ENCODE measurements at places on chromosomes 4 and X.
A peak's percentile ranks its signal among the peaks of the same experiment; 100 is the strongest.

DNA sequence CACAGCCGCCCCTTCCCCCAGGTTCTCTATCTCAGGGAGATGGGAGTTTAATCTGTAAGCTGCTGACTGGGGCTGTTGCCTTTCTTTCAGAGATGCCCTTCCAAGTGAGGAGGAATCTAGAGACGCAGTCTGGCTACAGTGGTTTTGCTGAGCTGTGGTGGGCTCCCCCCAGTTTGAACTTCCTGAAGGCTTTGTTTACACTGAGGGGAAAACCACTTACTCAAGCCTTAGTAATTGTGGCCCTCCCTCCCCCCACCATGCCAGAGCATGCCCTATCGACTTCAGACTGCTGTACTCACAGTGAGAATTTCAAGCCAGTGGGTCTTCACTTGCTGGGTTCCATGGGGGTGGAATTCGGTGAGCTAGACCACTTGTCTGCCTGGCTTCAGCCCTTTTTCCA, 131.3 kb downstream of the FAAH2 start:
- DNase-seq, result no peak

DNA sequence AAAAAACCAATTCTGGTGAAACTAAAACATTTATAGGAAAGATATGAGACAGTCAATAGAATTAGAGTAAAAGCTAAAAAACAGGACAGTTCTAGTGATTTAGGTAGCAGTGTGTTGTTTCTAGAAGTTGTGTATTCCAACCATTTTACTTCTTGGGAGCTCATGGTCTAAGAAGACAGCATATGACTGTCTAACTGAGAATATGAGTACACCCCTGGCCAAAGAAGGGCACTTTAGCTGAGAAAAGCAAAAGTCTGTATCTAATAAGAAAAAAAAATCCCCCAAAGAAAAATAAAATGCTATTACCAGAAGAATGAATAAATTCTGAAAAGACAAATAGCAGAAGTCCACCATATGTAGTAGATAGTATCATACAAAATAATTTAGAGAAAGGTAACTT, 26.4 kb downstream of the EREG start:
- no peak for DNase-seq

DNA sequence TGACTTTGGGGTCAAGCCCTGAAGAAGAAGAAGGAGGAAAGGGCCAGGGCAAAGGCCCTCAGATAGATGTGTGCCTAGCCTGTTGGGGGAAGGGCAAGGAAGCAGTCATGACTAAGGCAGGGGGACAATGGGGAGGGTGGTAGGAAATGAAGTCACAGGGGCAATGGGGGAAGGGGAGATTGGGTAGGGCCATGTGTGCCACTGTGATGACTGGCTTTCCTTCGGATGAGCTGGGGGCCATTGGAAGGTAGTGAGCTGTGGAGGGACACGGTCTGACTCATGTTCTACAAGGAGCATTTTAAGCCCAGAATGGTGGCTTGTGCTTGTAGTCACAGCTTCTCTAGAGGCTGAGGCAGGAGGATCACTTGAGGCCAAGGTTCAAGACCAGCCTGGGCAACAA, 642.0 kb downstream of the MID1IP1 start:
- no peak for DNase-seq

GRCh38 chr4:74583089-74583700, 138.3 kb downstream of the AREG start:
- peak; percentile 51 for DNase-seq

DNA sequence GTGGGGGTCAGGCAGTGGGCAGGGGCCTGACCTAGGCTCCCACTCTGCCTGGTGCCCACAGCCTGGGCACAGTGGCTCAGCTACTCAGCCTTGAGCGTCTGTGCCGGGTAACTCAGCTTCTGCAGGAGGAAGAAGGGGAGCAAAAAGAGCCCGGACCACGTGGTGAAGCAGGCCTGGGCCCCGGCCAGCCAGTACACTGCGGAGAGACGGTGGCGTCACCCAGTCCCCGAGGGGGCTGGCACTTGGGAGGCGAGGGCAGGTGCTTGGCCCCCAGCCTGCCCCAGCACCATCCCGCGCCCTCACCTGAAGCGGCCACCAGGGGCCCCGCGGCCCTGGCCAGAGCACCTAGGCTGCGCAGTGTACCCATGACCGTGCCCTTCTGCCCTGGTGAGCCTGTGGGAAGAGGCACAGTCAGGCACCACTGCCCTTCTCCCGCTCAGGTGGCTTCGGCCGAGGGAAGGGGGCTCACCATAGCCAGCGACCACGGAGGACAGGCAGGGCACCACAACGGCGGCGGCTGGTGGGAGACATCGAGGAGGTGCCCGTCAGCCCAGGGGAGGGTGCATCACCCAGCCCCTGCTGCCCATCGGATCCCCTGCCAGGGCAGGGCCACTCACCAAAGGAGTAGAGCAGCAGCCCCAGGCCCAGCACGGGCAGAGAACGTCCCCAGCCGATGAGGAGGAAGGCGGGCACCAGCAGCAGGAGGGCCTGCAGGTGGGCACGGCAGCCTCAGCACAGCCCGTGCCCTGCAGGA, 32.3 kb downstream of the NOP14 start:
- DNase-seq, result no peak

GRCh38 chr4:101853691-101854090, 63.2 kb downstream of the BANK1 start:
- DNase-seq, result no peak

DNA sequence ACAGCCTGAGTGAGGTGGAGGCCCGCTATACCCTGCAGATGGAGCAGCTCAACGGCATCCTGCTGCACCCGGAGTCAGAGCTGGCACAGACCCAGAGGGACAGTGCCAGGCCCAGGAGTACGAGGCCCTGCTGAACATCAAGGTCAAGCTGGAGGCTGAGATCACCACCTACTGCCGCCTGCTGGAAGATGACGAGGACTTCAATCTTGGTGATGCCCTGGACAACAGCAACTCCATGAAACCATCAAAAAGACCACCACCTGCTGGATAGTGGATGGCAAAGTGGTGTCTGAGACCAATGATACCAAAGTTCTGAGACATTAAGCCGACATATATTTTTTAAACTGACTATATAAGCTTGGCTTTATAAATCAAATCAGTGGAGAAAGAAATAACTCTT, 73.3 kb upstream of the HHIP start:
- DNase-seq, result no peak

GRCh38 chr4:31807036-31807435, 1086.9 kb downstream of the PCDH7 start:
- peak; percentile 57 for DNase-seq

DNA sequence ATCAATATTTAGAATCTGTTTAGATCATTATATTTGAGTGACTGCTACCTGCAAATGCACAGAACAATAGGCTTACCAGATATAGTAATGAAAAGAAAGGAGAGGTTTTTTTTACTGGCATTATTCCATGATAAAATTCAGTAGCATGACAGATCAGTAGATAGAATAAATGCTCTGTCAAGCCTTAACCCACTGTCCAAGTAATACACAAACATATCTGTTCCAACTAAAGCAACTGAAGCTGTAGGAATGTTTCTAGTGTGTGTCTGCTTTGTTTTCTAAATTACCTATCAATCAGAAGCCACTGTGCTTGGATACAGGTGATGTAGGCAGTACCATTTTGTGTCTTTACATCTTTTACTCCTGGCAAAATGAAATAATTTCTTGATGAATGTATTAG, 604.6 kb downstream of the PCDH7 start:
- no peak for DNase-seq

DNA sequence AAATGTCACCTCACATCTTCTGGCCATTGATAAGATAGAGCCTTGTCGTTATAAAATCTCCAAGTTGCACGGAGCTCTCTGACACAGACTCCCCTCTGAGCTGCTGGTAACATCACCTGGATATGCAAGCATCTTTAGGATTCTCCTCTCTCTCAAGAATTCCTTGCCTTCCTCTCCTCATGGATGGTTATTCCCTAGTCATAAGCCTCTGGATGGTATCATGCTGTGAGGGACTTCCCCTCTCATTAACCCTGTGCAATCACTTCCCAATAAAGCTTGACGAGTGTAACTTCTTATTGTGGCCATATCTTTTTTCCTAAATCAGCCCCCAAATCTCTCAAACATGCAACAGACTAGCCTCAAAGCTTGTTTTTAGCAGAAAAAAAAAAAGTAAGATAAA, 1057.0 kb upstream of the SLIT2 start:
- DNase-seq, result no peak

DNA sequence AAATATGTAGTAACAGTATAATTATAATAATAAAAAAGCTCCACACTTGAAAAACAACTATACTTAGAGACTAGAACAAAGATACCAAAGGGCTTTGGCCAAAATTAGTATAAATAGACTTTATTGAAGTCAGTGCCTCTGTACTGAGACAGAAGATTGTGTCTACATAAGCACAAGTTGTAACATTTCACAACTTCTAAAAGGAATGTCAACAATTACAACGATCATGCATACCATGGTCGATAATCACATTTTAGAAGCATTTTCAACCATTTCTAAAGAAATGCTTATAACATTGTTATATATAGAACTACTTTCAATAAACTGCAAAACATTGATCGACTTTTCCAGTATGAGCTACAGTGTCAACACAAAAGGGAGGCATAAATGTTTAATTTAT, 57.0 kb downstream of the DHX15 start:
- DNase-seq, result peak; percentile 15

GRCh38 chrX:23736030-23736429, 7.0 kb downstream of the ACOT9 start:
- DNase-seq, result no peak

DNA sequence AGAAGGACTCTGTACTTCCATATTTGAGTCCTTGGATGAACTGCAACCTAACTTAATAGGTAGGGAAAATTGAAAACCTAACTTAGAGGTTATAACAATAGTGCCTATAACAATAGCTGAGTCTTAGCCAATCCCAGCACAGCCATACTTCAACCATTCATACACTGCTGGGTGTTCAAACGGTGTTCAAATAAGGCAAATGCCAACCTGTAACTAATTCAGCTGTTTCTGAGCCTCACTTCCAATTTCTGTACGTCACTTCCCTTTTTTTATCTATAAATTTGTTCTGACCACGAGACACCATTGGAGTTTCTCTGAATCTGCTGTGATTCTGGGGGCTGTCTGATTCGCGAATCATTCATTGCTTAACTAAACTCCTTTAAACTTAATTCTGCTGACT, 9.6 kb upstream of the GRSF1 start:
- no peak for DNase-seq

GRCh38 chr4:885353-885752, 46.8 kb downstream of the GAK start:
- DNase-seq, result no peak

GRCh38 chr4:102543030-102543928, 42.1 kb downstream of the NFKB1 start:
- no peak for DNase-seq

DNA sequence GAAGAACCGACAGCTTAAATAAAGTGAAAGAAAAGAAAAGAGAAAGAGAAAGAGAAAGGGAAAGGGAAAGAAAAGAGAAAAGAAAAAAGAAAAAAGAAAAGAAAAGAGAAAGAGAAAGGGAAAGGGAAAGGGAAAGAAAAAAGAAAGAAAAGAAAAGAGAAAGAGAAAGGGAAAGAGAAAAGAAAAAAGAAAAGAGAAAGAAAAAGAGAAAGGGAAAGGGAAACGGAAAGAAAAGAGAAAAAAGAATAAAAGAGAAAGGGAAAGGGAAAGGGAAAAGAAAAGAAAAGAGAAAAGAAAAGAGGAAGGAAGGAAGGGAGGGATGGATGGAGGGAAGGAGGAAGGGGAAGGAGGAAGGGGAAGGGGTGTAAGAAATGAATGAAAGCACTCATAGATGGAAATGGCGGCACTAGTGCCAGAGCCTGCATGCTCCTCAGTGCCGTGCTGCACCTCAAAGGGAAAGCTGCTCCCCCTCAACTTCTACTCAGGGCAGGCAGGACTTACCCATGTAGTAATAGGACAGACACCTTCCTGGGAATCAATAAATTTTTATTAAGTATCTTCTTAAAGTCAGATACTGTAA, 70.7 kb downstream of the AFAP1 start:
- DNase-seq, result no peak

DNA sequence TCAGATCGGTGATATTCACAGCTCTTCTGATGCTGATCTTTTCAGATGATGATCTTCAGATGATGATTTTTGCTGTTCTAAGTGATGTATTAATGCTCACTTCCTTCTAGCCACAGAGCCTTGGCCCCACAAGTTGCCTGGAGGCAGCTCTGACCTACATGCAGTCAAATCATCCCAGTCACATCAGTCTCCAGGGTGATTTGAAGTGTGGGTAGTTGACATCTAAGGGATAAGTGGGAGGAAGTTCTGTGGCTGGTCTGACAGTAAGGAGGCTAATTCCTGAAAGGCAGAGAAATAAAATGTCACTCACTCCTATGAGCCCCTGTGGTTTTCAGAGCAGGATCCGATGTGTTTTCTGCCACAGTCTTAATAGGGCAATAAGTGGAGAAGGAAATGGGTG, 79.8 kb upstream of the RPL34 start:
- no peak for DNase-seq

- peak; percentile 57 for DNase-seq
Measured at GRCh38 chrX:44314259-44314734, 29.2 kb downstream of the EFHC2 start.
